ENCODE measurements at places on chromosomes 2 and 18.
A peak's percentile ranks its signal among the peaks of the same experiment; 100 is the strongest.

DNA sequence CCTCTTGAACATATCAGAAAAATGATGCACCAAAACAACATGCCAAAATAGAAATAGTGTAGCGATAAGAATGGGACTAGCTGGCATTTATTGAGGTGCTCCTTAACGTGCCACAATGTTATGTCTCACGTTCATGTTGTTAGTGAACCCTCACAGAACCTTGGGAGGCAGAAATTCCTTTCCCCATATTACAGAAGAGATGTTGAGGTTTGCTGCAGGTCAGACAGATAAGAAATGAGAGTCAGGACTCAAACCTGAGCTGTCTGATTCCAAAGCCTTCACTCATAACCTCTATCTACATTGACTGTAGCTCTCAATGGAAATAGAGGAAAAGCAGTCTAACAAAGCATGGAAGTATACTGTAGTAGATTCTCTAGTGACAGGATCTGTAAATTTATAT lies 163.3 kb upstream of the STK17B start:
- no peak for DNase-seq

- no peak for DNase-seq
Measured at GRCh38 chr2:43119303-43119702, 107.1 kb downstream of the ZFP36L2 start.

- no peak for DNase-seq
Measured at GRCh38 chr2:237711458-237712150, 84.2 kb downstream of the LRRFIP1 start.

DNA sequence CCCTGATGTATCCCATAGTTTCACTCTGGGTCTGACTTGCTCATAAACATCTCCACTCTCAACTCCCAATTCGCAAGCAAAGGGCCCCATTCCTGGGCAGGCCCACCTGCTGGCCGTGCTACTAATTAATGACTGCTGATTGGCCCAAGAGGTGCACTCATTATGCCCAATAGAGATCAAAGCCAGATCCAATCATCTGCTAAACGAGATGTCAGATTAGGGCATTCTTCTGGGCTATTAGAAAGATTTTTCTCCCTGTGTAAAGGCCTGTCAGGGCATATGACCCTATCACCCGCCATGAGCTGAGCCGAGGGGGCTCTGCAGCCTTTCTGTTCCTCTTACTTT lies 103.4 kb upstream of the HAAO start:
- no peak for DNase-seq

DNA sequence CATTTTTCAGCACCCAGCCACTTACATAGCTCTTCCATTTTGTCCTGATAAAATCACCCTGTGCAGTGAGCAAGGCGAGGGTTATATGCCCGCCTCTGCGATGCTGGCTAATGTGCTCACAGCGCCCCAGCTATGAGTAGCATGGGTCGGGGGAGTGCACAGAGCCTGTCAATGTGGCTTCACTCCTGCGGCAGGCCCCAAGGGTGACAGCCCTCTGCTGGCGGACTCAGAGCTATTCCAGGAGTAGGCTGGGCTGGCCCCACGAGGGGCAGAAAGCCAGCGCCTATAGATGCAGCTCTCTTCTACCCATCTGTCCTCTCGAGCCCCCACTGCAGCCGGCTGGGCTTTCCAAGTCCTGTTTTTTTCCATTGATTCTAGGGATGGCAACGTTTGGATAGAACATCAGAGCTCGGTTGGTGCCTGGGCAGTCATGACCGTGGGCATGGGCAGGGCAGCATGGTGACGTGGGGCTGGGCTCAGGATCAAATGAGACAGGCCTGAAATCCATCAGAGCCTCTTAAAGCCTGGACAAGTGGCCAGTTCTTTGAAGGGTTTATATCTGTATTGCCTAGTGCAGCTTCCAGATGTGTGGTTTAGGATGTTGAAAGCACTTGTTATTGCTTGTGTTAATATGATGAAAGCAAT lies 134.7 kb downstream of the MCFD2 start:
- peak; percentile 47 for DNase-seq

- DNase-seq: no peak
Measured at GRCh38 chr2:196171946-196172345, 568 bp upstream of the STK17B start.

DNA sequence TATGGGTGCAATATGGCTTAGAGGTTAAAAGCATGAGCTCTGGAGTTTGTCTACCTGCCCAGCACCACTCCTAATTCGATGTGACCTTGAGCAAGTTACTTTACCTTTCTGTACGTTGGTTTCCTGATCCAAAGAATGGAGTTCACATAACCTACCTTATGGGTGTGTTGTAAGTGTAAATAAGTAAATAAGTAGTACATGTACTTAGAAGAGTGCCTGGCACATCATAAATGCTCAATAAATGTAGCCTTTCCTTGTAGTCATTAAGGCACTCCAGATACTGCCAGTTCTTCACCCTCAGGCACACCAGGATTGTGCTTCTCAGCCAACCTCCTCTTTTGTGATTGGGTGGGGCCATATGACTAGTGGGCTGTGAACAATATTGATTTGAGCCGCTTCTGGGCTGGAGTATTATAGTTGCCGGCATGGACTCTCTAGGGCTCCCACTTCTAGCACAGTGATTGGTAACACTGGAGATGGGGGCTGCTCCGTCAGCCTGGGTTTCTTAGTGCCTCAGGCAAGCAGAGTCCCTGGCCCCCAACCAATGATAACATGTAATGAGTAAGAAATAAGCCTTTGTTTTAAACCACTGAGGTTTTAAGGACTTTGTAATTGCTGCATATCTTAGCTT lies 101.7 kb upstream of the NOSTRIN start:
- no peak for DNase-seq

DNA sequence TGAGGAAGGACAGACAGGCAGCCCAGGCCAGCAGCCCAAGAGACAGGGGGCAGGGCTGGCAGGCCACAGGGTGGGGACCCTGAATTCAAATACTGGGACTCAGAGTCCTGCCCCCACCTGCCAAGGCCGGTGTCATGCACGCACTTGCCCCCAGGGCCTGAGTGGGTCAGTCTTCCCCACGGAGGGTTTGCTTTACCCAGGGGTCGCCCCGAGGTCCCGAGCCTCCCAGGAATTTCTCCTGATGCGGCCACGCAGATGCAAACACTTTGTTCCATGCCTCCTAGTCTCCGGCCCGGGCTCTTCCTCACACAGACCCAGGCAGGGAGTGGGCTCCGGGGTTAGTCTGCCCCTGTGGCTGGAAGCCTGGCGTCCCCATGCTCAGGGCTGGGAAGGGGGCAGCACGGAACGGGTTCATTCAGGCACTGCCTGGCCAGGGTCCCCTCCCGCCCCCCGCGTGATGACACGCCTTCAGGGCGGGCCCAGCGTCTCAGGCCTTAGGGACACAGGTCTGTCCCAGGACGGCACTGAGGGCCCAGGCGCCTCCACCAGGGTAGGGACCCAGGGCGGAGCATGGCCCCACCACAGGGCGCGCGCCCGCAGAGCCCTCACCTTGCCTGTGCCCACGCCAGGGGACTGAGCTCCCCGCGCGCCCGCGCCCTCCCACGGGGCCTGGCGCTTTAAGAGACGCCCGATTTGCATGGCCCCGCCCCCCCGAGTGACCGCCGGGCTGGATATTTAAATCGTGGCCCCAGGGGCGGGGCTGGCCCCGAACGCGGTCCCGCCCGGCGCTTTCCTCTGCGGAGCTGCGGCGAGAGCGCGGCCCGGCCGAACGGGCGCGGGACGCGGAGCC lies at the start of gene SNED1:
TSS of gene SNED1 (plus strand) at position 763 of the 850 bp plus-strand sequence. CDS start 220 bp downstream, outside the sequence.
- DNase-seq: peak; percentile 68

DNA sequence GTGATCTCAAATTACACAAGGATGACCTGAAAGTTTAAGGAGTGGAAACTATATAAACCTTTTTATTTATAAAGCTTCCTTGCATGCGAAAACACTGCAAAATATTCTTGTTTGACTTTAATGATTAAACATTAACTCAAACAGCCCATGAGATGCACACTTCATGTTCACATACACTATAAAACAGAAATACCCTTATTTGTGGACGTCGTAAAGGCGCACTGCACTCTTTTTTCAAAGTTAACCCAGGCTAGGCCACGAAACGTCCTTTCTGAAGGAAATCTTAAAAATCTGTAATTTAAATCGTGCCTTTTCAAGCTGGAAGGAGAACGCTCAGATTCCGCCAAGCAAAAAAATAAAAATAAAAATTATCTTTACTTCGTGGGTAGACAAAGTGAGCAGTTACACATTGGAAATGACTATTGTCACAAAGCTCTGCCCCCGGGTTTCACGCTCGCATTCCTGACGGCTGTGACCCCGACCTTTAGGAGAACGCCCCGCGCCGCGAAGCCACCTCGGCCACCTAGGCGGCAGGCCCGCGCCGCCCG lies 728 bp downstream of the FAM168B start:
- peak; percentile 20 for DNase-seq

- no peak for DNase-seq
Measured at GRCh38 chr2:74828543-74828942, 5.4 kb upstream of the HK2 start.

DNA sequence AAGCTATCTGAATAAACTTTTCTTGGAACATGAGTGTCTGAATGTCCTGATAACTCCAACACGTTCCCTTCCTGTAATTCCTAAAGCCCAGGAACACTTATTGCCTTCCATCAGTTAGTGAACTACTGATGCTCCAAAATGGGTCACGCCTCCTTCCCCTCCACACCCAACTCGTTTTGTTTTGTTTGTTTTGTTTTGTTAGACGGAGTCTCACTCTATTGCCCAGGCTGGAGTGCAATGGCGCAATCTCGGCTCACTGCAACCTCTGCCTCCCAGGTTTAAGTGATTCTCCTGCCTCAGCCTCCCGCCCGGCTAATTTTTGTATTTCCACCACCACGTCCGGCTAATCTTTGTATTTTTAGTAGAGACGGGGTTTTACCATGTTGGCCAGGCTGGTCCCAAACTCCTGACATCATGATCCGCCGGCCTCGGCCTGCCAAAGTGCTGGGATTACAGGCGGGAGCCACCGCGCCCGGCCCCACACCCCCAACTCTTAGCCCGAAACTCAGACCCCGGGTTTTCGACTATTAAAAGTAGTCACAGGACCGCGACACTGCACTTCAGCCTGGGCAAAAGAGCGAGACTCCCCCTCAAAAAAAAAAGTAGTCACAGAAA lies 774 bp downstream of the IER3IP1 start:
- no peak for DNase-seq

GRCh38 chr2:76958749-76959148 lies 563.4 kb downstream of the LRRTM4 start:
- peak; percentile 5 for DNase-seq

- DNase-seq: no peak
Measured at GRCh38 chr2:105144152-105144940, 97.2 kb upstream of the GPR45 start.

- no peak for DNase-seq
Measured at GRCh38 chr2:237431837-237432236, 17.9 kb upstream of the COL6A3 start.

GRCh38 chr18:55283309-55283708 lies 304.7 kb downstream of the TCF4 start:
- DNase-seq: no peak

DNA sequence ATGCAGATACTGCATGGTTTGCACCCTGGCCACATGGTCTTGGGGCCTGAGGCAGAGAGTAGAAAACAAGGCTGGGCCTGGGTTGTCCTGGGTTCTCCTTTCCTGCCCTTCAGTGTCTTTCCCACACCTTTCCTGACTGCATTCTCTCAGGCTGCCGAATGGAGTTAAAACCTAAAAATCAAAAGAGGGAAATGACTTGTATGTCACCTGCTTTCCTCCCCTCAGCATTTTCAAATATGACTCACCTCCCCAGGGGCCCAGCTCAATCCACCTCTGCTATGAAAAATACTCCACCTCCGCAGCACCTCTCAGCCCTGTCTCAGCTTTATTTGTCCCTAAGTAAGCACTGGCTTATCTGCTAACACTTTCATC lies 457.8 kb upstream of the MEX3C start:
- no peak for DNase-seq

DNA sequence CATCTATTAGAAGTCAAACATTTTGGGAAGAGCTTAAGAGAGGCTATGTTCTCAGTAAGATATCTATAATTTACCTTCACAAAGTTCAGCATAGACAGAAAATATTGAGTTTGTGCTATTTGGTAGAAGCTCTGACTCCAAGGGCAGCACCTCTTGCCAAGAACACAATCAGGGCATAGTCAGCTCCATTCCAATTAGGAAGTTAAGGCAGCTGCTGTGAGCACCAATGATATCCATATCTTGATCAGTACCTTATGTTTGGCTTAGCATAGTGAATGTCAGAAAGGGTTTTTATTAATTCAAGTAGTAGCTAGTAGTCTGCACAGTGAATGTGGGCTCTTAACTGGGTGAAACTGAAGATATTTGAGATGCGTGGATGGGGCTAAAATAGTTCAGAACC lies 86.4 kb upstream of the SPRED2 start:
- no peak for DNase-seq

- peak; percentile 33 for DNase-seq
Measured at GRCh38 chr2:47226132-47226922, 71.2 kb upstream of the STPG4 start.

- DNase-seq: peak; percentile 53
Measured at GRCh38 chr2:143261986-143262385, 132.8 kb downstream of the ARHGAP15 start.

- DNase-seq: peak; percentile 32
Measured at GRCh38 chr2:74682501-74682900, 28.5 kb downstream of the SEMA4F start.

- no peak for DNase-seq
Measured at GRCh38 chr18:10470429-10470828, 16.0 kb downstream of the APCDD1 start.

DNA sequence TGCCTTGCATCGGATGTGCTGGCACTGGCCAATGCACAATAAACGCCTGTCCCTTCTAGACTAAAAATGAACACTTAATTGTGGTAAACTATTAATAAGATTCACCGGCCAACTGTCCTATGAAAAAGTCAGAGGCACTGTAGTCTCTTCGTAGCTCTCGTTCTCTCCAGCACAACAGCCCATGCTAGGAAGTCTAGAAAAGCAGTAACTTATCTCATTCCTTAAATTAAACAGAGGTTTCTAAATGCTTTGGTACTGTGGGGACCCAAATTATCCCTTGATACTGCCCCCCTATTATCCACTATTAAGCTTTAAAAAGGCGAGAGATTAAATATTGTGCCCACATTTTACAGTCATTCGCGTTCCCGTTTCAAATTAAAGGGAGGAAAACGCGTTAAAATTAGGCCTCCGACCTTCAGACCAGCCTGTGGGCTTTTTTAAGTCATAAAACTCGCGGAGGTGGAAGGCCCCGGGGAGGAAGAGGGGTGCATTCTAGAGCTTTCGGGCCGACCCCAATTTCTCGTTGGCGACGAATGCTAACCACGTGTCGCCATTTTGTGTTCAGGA lies 1.5 kb upstream of the PCBP1 start:
- no peak for DNase-seq

DNA sequence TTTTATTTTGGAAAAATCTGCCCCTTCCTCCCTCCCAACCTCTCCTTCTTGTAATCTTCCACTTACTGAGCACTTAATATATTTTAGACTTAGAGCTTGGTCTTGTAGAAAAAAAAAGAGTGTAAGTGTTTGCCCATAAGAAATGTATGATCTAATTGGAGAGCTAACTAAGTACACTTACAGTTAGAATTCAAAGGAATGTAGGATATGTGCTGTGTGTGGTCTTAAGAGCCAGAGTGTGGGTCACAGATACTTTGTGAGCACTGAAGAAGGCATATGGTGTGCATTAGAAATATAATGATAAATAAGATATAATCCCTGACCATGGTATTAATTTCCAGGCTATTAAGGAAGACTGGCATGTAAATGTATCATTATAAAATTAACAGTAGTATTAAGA lies 91.8 kb upstream of the ZNF521 start:
- DNase-seq: no peak
